ENCODE measurements at places on chromosomes 12 and 14.

DNA sequence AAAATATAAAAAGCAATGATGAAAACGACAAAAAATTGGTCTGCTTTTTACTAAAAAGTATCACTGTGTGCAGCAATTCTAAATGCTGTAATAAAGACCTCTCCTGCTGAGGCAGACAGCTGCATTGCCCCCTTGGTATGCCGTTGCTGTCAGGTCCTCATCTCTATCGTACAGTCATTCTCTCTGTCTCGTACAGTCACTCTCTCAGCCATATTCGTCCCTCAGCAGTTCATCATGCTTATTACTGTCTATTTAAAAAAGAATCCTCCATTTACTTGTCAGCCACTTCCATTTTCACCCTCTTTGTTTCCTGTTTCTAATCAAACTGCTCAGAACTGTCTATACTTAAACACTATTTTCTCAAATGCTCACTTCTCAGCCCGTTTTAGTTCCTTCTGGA lies 123.6 kb downstream of the DIP2B start:
- no peak for DNase-seq

- DNase-seq, result no peak
Observed at GRCh38 chr14:40058901-40059897, 627.0 kb upstream of the FBXO33 start.

GRCh38 chr12:50785406-50786001 lies 21.6 kb downstream of the ATF1 start:
- no peak for DNase-seq

DNA sequence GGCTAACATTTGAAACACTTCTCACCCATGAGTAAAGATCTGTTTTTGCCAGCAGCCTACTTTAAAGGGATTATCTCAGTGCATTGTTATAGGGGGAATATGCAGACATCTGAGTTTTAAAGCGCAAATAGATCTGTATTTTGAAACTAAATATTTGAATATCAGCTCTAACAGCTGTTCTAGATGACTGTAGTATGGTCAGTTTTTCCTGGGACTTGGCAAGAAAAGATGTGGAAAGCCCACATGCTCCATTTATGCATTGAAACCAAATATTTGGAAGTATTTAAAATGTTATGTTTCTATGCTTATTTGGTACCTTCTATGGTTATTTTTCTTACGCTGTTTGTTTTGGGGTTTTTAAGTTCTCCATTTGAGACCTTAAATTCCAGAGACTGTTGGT lies 41.7 kb downstream of the RIC8B start:
- DNase-seq, result peak; percentile 68

GRCh38 chr12:106213662-106214061 lies 34.2 kb downstream of the CKAP4 start:
- no peak for DNase-seq

- no peak for DNase-seq
Observed at GRCh38 chr14:102750376-102750775, 26.9 kb upstream of the TRAF3 start.

DNA sequence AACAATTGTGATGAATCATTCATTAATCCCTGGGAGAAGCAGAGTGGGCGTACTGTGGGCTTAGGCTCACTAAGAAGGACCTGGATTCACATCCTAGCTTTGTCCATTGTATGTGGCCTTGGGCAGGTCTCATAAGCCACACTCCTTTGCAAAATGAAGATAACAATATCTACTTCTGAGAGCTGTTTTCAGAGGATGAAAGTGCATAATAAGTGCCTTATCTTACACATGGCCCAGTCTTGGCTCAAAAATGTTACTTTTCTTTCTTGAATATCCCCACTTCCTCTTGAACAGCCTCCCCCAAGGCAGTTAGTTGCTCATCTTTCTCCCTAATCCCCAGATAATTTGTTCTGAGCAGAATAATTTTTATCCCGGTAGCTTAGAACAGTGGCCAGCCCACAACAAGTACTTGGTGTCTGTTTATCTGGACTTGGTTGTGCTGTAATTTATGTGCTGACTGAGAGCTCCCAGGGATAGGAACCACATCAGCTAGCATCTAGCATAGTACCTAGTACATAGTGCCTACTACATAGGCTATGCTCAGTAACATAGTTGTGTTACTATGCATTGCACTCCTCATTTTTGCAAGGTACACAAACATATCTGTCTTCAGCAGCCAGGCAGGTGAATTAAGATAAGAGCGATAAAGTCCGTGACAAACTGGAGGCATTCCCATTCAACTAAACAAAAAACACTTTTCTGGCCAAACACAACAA lies 61.7 kb upstream of the NUDT4 start:
- no peak for DNase-seq

DNA sequence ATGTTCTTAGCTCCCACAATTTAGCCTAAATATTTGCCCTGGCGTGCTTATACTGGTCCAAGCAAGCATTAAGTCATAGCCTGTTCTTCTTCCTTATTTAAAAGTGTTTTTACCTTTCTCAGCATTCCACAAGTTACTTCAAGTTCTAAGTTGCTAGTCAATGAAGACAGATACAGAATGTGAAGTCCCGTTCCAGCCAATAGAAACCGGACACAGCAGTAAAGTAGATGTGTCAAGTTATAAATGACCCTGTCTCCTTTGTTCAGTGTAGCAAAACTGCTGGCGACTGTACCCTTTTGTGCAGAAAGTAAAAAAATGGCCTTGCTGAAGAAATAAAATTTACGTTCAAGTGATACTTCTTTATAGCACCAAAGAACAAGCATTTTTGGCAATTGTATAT lies 3.9 kb downstream of the SNAPC1 start:
- no peak for DNase-seq

DNA sequence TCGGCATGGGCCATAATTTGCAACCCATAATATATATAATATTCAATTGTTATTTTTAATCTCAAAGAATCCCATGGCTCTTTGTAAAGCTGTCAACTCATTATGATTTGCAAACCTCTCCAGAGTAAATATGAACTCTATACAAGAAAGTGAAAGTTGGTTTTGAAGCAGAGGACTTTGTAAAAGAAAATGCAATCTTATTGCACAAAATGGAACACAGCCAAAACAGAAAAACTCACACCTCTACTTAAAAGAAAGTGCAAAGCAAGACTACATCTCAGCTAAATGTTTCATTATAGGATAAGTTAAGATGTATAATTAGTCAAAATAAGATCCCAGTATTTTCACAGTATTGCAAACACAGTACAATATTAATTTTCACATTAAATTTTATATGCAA lies 111.2 kb upstream of the FLRT2 start:
- peak; percentile 71 for DNase-seq

- peak; percentile 52 for DNase-seq
Observed at GRCh38 chr14:96083667-96084320, 44.6 kb downstream of the C14orf132 start.

GRCh38 chr12:17062267-17063036 lies 456.5 kb upstream of the LMO3 start:
- no peak for DNase-seq

DNA sequence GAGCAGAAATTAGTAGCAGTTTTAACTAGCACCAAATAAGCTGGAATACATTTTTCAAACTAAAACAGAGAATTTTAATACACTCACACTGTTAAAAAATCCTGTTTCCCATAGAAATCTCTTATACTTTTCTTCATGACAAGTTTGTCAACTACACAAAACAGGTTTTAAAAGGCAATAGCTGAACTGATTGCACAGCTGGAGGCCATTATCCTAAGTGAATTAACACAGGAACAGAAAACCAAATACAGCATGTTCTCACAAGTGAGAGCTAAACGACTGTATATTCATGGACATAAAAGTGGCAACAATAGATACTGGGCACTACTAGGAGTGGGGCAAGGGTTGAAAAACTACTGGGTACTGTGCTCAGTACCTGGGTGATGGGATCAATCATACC lies 11.6 kb upstream of the HAL start:
- no peak for DNase-seq

- DNase-seq, result no peak
Observed at GRCh38 chr12:101459642-101460346, 15.3 kb upstream of the SPIC start.

DNA sequence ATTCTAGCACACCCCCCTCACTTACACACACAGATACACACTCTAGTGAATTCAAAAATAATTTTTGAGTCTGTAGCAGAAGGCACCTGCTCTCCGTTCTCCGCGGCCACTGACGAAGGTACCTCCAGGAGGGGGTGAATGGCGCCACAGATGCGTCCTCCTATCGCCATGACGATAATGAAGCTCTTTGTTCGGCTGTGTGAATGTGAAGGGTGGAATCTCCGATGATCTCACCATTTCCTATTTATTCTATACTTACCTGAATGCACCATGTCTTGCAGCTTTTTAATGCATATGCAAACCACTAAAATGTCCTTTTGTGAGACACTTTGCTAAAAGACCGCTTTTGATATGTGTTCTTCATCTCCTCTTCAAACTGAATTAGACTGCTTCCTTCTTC lies 162.7 kb downstream of the EGLN3 start:
- no peak for DNase-seq

DNA sequence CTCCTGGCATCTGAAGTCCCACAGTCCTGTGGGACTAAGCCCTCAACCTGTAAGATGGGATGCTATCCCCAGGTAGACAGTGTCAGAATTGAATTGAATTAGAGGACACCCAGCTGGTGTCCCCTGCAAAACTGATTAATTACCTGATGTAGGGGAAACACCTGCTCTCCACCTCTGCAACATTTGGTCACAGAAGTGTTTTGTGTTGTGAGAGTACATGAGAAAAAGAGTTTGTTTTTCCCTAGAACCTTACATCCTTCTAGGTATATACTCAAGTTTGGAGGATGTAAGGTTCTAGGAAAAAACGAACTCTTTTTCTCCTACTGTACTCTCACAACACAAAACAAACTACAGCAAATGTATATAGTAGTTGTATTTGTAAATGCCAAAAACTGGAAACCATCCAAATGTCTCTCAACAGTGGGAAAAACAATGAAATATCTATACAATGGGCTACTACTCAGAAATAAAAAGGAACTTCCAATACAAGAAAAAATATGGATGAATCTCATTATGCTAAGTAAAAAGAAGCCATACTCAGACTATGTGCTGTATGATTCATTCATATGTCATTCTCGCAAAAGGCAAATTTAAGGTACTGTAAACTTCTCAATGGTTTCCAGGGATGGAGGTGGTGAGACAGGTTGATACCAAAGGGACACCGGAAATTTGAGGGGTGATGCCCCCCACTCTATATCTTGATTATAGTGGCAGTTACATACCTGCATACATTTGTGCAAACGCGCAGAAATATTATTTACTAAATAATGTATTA lies 160.7 kb downstream of the MED13L start:
- no peak for DNase-seq

DNA sequence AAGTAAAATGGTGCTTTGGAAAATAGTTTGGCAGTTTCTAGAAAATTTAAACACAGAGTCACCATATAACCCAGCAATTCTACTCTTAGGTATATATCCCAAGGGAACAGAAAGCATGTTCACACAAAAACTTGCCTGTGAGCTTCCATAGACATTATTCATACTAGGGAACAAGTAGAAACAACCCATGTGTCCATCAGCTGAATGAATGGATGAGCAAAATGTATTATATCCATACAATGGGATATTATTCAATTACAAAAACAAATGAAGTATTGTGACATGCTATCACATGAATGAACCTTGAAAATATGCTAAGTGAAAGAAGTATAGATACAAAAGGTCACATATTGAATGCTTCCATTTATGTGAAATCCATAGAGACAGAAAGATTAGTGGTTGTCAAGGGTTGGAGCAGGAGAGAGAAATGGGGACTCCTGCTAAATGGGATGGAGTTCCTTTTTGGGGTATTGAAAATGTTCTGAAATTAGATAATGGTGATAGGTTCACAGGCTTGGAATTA lies 7.9 kb downstream of the SLC10A1 start:
- no peak for DNase-seq

- DNase-seq, result no peak
Observed at GRCh38 chr14:64082837-64083236, 211.3 kb downstream of the ESR2 start.

DNA sequence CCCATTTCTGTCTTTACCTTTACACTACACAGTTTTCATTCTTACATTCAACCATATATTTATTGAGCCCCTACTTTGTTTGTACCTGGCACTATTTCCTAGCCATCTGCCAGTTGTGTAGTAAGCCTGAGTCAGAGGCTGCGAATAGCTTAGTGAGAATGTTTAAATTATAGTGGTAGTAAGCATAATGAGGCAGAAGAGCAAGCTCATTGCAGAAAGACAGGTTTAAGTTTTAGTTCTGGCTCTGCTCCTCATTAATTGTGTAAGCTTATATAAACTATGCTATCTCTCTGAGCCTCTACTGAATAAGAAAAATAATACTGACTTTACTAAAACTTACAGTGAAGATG lies 123.5 kb downstream of the NAV3 start:
- DNase-seq, result no peak

- no peak for DNase-seq
Observed at GRCh38 chr12:117680312-117680711, 288.5 kb downstream of the KSR2 start.

- DNase-seq, result no peak
Observed at GRCh38 chr12:100490056-100490455, 16.4 kb downstream of the NR1H4 start.

GRCh38 chr14:90534091-90534837 lies 137.4 kb downstream of the CALM1 start:
- no peak for DNase-seq

DNA sequence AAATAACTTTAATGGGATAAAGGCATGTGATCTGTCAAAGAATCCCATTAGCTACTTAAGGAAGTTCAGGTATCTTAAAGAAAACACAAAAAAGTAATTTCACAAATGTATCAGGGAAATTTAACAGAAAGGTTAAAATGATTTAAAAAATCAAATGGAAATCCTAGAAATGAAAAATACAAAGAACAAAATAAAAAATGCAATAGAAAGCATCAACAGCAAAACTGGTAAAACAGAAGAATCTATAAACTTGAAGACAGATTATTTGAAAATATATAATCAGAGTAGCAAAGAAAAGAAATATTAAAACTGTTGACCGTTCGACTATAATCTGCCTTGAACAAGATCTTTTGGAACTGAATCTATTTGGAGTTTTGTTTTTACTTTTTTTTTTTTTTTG lies 279.4 kb upstream of the SYT1 start:
- DNase-seq, result no peak

GRCh38 chr12:89160716-89161123 lies 191.6 kb downstream of the DUSP6 start:
- no peak for DNase-seq

- DNase-seq, result peak; percentile 93
Observed at GRCh38 chr14:69129264-69129880, 23.5 kb downstream of the DCAF5 start.

GRCh38 chr12:116416166-116416565 lies 138.7 kb upstream of the MED13L start:
- DNase-seq, result no peak
